ENCODE measurements at places on chromosomes 6 and 20.

DNA sequence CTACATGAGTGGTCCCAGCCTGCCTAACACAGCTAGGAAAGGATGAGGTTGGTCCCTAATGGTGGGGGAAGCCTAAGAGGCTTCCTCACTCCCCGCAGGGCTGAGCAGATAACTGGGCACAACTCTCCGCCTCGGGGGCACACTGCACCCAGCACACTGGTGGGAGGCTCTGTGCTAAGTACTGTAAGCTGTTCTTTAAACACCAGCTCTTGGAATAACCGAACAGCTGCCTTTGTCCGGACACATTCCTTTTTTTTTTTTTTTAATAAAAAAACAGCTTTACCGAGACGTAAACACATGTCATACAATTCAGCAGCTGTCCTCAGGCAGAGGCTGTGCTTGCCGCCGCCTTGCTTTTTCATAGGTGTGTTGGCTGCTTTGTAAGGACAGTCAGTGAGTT lies 6.9 kb downstream of the PSMG4 start:
- no peak for DNase-seq

DNA sequence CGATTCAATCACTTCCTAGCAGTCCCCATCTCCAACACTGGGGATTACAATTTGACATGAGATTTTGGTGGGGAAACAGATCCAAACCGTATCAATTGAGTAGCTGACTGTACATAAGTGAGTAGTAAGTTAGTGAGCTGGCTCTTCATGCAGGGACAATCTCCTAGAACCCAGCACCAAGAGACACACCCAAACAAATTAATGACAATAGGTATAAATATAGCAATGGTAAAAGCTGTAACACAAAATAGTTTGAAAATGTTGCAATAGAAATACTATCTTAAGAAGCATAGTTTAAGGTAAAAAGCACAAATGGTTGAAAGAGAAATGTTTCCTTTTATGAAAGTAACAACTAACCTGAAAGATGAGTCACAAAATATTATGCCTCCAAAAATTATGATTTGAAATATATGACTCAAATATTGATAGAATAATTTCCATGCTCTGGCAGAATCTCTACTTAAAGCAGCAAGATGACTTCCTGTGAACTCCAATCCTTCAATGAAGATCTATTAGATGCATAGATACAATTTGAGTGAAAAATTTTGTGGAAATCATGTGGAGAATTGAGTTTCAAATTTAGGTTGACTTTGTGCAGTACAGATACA lies 5.4 kb upstream of the SIRPB1 start:
- DNase-seq: no peak

DNA sequence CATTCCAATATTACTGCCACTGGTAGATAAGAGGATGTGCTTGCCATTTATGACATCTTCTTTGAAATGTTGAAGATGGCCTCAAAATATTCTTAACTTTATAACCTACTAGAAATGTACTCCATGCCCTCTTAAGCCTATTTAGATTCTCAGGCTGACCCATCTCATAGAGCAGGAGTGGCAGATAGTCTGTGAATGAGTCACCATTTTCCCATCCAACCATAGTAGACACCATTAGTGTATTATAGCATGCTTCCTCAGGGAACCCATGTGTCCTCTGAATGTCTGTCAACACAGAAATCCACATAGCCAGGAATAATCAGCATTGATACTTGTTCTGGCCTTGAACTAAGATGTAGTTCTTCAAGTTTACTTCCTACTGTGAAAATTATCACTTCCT lies 150.2 kb downstream of the IMPG1 start:
- no peak for DNase-seq

GRCh38 chr6:158999154-158999665 lies 792 bp downstream of the RSPH3 start:
- no peak for DNase-seq
